ENCODE measurements at places on chromosomes 16 and 17. TPM values are rescaled to one million over a fixed set of nuclear protein-coding genes. Genes with fewer than 3 reads are reported as not detected.

- H3K36me3 ChIP-seq, result no peaks in the 10 kb centered on the region
- peak overlapping the region; percentile 75 for H3K27ac ChIP-seq
- peaks cover 10% of the 10 kb centered on the region for H3K4me1 ChIP-seq
- peaks cover 2% of the 10 kb centered on the region for H3K27me3 ChIP-seq
- DNase-seq, result peak; percentile 93
- H3K4me3 ChIP-seq, result no peak overlapping the region
Measured at GRCh38 chr16:57815987-57816745, 13.9 kb upstream of the KIFC3 start.

The SHCBP1 gene
- 18.3 TPM for total RNA-seq

GRCh38 chr16:16036359-16036792 is 87.0 kb downstream of the ABCC1 start:
- peak overlapping the region; percentile 27 for H3K27ac ChIP-seq
- DNase-seq, result no peak
- no peak overlapping the region for H3K4me3 ChIP-seq
- peaks cover 5% of the 10 kb centered on the region for H3K4me1 ChIP-seq
- H3K27me3 ChIP-seq, result no peaks in the 10 kb centered on the region

- peak; percentile 82 for DNase-seq
- H3K27ac ChIP-seq, result no peak overlapping the region
- H3K4me1 ChIP-seq, result peaks cover 4% of the 10 kb centered on the region
- H3K27me3 ChIP-seq, result no peaks in the 10 kb centered on the region
- no peaks in the 10 kb centered on the region for H3K36me3 ChIP-seq
- H3K4me3 ChIP-seq, result no peak overlapping the region
Measured at GRCh38 chr16:17224879-17225281, 245.9 kb downstream of the XYLT1 start.

DNA sequence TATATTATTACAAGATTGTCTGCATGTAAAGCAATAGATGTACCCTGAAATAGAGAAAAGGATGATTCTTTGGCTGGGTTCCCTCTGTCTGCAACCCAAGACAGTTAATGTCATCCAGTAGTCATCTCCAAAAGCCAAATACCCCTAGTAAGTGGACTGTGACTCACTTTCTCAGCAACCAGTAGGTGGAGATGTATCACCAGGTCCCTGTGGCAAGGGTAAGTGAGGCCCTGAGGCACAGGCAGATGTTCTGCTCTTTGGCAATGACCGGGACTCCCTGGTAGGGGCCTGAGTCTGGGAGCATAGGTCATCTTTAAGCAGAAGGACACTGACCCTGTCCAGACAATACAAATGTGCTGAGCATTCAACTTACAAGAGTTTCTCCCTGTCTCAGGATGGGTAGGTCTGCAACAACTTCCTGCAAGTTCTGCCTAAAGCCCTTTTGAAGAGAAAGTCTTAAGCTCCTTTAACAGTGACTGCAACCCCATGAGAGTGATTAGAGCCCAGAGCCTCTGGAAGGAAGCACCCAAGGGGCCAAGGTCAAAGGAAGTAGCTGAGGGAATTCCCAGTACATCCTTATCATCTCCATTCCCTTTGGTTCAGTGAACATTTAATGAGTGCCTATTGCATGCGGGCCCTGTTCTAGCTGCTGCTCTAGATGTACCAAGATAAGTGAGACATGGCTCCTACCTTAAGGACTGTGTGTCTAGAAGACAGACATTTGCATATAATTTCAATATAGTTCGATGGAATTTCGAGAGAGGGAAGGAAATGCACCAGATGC is 31.9 kb downstream of the PMP22 start:
- H3K27ac ChIP-seq, result no peak overlapping the region
- H3K36me3 ChIP-seq, result peaks cover 71% of the 10 kb centered on the region
- DNase-seq, result peak; percentile 75

DNA sequence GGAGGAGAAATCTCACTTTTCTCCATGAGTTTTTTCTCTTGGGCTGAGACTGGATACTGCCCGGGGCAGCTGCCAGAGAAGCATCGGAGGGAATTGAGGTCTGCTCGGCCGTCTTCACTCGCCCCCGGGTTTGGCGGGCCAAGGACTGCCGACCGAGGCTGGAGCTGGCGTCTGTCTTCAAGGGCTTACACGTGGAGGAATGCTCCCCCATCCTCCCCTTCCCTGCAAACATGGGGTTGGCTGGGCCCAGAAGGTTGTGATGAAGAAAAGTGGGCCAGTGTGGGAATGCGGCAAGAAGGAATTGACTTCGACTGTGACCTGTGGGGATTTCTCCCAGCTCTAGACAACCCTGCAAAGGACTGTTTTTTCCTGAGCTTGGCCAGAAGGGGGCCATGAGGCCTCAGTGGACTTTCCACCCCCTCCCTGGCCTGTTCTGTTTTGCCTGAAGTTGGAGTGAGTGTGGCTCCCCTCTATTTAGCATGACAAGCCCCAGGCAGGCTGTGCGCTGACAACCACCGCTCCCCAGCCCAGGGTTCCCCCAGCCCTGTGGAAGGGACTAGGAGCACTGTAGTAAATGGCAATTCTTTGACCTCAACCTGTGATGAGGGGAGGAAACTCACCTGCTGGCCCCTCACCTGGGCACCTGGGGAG is 19.1 kb downstream of the NGFR start:
- DNase-seq, result no peak
- peaks cover 30% of the 10 kb centered on the region for H3K27me3 ChIP-seq
- H3K36me3 ChIP-seq, result no peaks in the 10 kb centered on the region
